ENCODE measurements at places on chromosomes 3 and 15. TPM values are rescaled to one million over a fixed set of nuclear protein-coding genes. Genes with fewer than 3 reads are reported as not detected.

WNT7A gene
- not detected for total RNA-seq

ATP13A5 gene
- not detected for total RNA-seq

KLF15 gene
- total RNA-seq, result under 0.01 TPM

FEZF2 gene
- not detected for total RNA-seq

UBXN7 gene
- 14.8 TPM for total RNA-seq

GPR149 gene
- not detected for total RNA-seq

APOD gene
- not detected for total RNA-seq

SLC28A2 gene
- total RNA-seq, result not detected

CIB2 gene
- total RNA-seq, result 6.7 TPM

ATP8B4 gene
- 141 TPM for total RNA-seq

TICRR gene
- 1.6 TPM for total RNA-seq

SMCO1 gene
- total RNA-seq, result not detected

ATXN7 gene
- total RNA-seq, result 21.5 TPM

SH2D7 gene
- not detected for total RNA-seq

C2CD4A gene
- total RNA-seq, result under 0.01 TPM

MEX3B gene
- 29.4 TPM for total RNA-seq

ADAMTS7 gene
- 0.27 TPM for total RNA-seq

C3orf20 gene
- under 0.01 TPM for total RNA-seq

CADPS gene
- total RNA-seq, result not detected

DISP2 gene
- 0.54 TPM for total RNA-seq

HIGD2B gene
- total RNA-seq, result under 0.01 TPM

MYZAP gene
- 0.27 TPM for total RNA-seq

C3orf22 gene
- not detected for total RNA-seq

LTF gene
- total RNA-seq, result 3.2 TPM

EAF2 gene
- total RNA-seq, result 24.5 TPM

SLC28A1 gene
- total RNA-seq, result not detected

UPK1B gene
- not detected for total RNA-seq

RAB8B gene
- 14.0 TPM for total RNA-seq

DPPA2 gene
- under 0.01 TPM for total RNA-seq

ALDH1A3 gene
- not detected for total RNA-seq

USP13 gene
- total RNA-seq, result 4.6 TPM

TRH gene
- total RNA-seq, result 6.5 TPM

CEP152 gene
- 4.8 TPM for total RNA-seq

NEIL1 gene
- total RNA-seq, result 6.7 TPM

CHRNA7 gene
- total RNA-seq, result 2.7 TPM

THSD4 gene
- total RNA-seq, result under 0.01 TPM

FETUB gene
- not detected for total RNA-seq

DUOXA2 gene
- total RNA-seq, result under 0.01 TPM

TMEM266 gene
- not detected for total RNA-seq

SEMA6D gene
- total RNA-seq, result under 0.01 TPM

ABCF3 gene
- total RNA-seq, result 53.9 TPM

TIMP4 gene
- total RNA-seq, result not detected

LMAN1L gene
- total RNA-seq, result 0.27 TPM

LRRC3B gene
- total RNA-seq, result under 0.01 TPM

Measured in hematopoietic multipotent progenitor cell (in vitro differentiated cells).